Eye (tissue), 1 donor: ENCODE measurements at places on chromosomes 2 and 18.

- DNase-seq = no peak
These were observed 119.7 kb downstream of the UPP2 start for GRCh38 chr2:158221063-158222020.

DNA sequence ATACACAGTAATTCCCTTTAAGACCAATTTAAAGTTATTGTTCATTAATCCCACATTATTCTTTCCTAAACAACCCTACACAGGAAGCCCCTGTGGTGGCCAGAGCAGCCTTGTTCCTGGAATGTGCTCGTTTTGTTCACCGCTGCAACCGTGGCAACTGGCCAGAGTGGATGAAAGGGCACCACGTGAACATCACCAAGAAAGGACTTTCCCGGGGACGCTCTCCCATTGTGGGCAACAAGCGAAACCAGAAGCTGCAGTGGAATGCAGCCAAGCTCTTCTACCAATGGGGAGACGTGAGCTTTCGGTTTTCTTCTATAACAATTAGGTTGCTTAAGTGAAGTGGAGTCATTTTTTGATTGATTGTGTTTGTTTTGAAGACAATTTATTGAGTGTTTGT is 101.0 kb downstream of the UNC80 start:
- no peak for DNase-seq

DNA sequence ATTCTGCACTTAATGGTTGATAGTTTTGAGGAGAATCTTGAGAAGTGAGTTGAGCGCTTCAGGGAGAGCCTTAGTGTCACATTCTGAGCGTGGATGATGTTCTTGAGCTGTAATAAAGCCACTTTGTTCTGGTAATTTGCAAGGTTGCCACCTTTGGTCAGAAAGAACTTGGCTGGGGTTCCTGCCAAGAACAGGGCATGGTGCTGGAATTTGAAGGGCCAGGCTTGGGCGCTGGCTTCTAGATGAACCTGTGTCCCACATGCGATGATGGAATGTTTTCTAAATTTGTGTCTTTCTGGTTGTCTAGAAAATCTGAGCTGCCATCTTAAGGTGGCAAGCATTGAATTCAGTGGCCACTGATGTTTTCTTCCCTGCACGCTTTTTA is 124.1 kb upstream of the EML6 start:
- DNase-seq = no peak

- DNase-seq = no peak
These were observed 96.6 kb upstream of the NOSTRIN start for GRCh38 chr2:168705534-168706470.

DNA sequence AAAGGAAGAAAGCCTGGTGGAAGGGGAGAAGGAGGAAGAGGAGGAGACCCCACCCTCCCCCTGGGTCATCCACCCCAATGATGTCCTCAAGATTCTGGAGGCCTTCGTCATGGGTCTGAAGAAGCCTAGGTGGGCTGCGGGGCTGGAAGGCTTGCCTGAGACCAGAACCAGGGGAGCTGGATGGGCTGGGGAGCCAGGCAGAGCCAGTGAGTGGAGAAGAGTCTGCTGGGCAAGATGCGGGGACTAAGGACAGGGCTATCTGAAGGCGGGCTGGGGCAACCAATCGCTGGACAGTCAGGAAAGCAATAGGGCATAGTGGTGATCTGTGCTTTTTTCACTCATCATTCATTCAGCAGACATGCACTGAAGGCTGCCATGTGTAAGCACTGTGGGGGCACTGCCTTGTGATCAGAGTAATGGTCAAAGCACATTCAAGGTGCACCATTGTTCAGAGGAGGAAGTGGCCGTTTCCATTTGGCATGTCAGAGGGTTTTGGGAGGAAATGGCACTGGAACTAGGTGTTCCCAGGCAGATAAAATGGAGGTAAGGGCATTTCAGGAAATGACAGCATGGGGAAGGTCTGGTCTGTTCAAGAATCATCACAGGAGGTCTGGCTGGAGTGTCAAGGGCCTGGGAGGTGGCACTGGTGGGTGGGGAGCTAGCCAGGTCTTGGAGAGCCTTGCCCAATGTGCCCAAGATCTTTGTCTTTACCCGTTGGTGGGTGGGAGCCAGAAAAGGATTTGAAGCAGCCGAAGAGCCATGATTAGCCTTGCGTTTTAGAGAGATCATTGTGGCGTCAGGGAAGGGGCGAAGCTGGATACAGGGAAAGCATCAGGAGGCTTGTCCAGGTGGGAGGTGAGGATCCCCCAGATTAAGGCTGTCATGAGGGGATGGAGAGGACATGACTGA is 24.2 kb downstream of the OTOF start:
- DNase-seq = no peak
